ENCODE measurements at places on chromosomes 1 and 21.

GRCh38 chr21:17370263-17370662 is 142.6 kb upstream of the CXADR start:
- DNase-seq, result no peak

DNA sequence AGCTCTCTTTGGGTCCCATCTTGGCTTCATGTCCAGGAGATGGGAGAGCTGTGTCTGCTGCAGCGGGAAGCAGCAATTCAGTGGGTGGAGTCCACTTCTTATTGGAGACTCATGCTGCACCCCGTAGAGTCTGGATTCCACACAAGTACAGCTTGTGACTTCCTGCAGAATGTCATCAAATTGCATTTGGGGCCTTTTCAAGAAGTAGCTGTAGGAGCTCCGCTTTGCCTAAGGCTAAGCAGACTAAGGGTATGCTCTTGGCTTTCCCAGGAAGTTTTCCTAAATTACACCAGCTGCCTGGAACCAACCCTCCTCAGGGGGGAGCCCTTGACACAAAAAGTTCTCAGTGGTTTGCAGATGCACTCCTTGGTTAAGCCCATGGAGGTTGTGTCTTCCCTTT is 5.7 kb upstream of the MOB3C start:
- DNase-seq, result no peak

GRCh38 chr1:98813738-98814309 is 152.3 kb downstream of the SNX7 start:
- DNase-seq, result no peak

GRCh38 chr1:154586231-154586630 is 18.7 kb downstream of the CHRNB2 start:
- DNase-seq, result no peak

GRCh38 chr1:184283999-184284398 is 102.8 kb upstream of the C1orf21 start:
- no peak for DNase-seq

- DNase-seq, result no peak
These were observed 4.3 kb downstream of the CAMK1G start for GRCh38 chr1:209587789-209588188.

DNA sequence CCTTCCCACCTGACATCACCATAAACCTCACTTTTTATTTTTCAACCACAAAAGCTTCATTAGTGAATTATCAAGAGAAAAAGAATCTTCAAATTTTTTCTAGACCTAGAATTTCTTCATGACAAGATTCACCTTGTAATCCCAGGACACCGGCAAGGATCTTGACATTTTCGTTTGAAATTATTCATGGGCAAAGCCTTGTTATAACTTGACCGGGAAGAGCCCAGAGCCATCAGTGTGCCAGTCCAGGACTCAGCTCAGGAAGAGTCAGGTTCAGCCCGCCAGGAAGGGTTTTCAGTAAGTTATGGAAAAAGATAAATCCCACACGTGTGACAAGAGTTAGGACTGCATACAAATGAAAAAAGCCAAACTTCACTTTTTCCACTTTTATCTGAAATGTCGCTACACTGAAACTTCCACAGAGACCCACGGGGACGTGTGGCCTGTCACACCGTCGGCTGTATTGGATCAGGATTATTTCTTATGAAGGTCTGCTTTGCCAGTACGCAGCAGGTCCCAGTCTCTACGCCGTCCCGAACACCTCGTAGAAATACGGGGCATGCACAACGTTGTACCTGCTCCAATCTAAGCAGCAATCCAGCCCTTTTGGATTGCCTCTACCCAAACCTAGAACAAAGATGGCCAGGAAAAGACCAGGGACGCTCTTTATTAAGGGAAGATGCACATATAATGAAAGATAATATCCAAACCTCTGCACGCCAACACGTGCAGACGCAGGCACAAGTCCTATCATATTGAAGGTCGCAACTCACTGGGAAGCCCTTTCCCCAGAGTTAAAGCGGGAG is 916 bp downstream of the F3 start:
- DNase-seq, result no peak

- no peak for DNase-seq
These were observed 255.5 kb downstream of the CTH start for GRCh38 chr1:70666381-70667140.

- no peak for DNase-seq
These were observed 103.0 kb downstream of the SSBP3 start for GRCh38 chr1:54302951-54303843.

- DNase-seq, result no peak
These were observed 13.8 kb downstream of the PARK7 start for GRCh38 chr1:7975212-7975865.

DNA sequence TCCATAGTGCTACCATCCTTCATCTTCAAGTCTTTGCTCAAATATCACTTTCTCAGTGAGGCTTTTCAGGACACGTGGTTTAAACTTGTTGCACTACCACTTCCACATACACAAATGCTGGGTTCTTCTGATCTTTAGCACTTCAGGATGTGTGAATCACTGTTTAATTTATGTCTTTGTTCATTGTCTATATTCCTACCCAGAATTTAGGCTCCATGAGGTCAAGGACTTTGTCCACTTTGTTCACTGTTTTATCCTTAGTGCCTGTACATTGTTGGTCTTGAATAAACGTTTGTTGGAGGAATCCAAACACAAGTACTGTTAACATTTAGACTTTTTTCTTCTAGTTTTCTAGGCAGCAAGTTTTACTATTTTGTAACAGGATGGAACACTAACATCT is 42.6 kb upstream of the RALGPS2 start:
- no peak for DNase-seq
